ENCODE measurements at places on chromosomes 3 and 15. TPM values are rescaled to one million over a fixed set of nuclear protein-coding genes. Genes with fewer than 3 reads are reported as not detected.

SATB1 gene
- 33.8 TPM for total RNA-seq

GRCh38 chr3:131174752-131175151, 148.1 kb downstream of the NEK11 start:
- DNase-seq: no peak

DNA sequence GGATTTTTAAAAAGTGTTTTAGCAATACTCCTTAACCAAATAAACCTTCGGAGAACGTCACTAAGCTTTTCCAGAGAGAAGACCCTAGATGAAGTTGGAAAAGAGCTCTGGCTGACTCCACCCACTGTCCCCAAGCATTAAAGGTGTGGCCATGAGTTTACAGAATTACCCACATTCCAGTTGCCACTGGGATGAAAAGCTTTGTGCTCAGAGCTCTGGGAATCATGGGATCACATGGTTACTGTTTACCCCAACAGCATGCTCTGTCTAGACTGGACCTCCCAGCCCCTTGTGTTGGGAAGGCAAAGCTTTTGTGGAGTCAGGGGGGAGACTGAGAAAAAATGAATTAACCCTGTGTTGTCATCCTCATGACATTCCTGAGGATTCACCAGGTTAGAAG, 55.3 kb downstream of the CCK start:
- DNase-seq: no peak

KLHL24 gene
- 58.7 TPM for total RNA-seq

DNA sequence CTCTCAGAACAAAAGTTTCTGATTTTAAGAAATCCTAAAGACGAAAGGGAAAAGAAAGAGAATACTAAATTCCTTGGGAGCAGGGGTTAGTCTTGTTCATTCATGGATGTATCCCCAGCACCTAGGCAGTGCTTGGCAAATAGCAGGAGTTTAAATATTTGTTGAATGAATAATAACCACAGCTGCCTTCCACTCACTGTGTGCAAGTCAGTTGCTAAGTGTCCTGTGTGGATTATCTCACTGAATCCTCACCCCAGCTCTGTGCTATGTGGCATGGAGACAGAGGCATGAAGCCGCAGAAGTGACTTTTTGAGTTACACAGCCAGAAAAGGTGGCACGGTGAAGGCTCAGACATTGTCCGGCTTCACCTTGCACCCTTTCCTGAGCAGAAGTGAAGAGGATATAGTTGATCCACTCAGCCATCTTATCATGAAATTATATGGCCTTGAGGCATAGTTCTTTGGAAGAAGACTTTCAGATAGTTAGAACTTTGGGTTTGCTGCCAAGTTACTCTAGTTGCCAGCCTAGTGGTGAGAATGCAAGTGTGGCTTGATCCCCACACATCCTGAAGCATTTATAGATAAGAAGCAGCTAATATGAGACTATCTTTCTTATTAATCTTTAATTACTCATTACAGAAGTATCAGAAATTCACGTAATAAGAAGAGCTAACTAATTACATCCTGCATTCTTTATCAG, 355.5 kb downstream of the LRTM1 start:
- no peak for DNase-seq

Measured in lower leg skin (tissue), 4 donors.